ENCODE measurements at places on chromosomes 3 and 15.
A peak's percentile ranks its signal among the peaks of the same experiment; 100 is the strongest.

GRCh38 chr15:42077689-42078088, 16.7 kb downstream of the PLA2G4D start:
- no peak for DNase-seq

GRCh38 chr15:60528530-60528929, 49.6 kb upstream of the ICE2 start:
- no peak for DNase-seq

GRCh38 chr3:186340204-186340603, 21.8 kb downstream of the DGKG start:
- DNase-seq: no peak

- DNase-seq: peak; percentile 51
Measured at GRCh38 chr3:189160519-189161309, 11.1 kb upstream of the TPRG1 start.

DNA sequence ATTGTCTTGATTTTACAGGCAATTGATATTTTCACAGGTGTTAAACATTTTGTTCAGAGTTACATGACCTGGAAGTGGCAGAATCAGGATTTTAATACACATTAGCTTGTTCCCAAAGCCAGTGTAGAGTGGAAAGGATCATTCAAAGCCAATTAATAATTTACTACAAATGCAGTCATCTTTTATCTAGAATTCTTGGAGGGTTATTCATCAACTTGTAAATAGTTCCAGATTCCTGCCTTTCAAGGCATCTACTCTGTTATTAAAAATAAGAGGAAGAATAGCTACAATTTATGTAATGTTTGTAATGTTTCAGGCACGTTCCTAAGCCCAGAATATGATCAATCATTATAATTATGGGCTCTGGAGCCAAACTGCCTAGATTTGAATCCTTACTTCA, 358.5 kb downstream of the ZNF385D start:
- no peak for DNase-seq

GRCh38 chr3:78820542-78820941, 947.3 kb downstream of the ROBO1 start:
- no peak for DNase-seq

DNA sequence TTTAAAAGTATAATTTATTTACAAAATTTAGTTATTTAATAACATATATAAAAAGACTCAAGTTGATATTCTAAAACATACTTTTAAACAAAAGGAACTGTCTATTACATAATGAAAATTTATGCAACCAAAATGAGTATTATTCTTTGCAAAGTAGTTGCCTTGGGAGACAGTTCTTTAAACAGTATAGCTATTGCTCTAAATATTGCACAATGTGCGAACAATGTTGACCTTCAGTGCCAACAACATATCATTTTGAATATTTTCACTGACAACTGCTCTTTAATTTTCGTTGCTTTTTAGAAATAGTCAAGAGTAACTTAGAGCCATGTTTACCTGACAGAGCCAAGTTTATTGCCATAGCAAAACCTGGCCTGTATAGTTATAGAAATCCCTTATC, 124.9 kb downstream of the ZBTB20 start:
- no peak for DNase-seq

DNA sequence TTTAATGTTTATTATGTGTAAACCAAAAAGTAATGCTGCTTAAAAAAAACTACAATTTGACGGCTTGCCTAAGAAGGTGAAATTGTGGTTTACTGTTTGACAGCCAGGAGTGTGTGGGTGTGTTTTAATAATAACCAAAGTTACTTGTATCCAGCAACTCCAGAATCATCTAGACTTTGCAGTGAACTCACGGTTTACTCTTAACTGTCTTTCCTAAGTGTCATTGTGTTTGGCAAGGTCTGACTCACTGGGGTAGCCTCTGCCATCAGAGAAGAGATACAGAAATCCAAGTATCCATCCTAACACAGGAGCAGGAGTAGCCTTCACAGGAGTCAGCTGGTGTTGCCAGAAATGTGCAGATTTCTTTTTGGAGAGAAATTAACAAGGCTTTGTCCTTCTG, 151.1 kb downstream of the CTNNB1 start:
- DNase-seq: no peak

DNA sequence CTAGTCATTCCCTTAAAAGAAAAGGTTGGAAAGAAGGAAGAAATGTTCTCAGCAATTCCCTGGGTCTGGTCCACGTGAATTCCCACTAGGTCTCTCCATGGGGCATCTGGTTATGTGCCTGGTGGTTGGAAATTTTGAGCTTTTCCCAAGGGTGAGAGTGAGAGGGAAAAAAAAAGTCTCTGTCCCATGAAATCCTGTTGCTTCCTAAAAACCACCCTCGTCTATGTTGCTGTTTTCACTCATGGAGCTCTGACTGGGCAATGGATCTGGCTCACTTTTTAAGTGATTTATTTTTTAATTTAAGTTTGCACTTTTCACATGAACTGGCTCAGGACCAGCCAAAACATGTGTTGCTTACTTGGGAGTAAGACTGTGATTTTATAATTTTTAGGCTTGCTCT, 190.1 kb downstream of the CHST2 start:
- DNase-seq: no peak

DNA sequence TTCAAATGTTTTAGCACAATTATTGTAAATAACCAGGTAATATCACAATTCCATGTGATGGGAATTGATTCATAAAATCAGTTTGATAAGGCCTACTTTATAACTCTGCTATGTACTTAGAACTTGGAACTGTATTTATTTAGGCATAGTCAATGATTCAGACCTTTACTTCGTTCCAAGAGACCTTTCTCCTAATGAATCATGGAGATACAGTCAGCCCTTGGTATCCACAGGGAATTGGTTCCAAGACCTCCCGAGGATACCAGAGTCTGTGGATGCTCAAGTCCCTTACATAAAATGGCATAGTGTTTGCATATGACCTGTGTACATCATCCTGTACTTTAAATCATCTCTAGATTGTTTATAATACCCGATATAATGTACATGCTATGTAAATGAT, 60.8 kb upstream of the UMPS start:
- DNase-seq: no peak

DNA sequence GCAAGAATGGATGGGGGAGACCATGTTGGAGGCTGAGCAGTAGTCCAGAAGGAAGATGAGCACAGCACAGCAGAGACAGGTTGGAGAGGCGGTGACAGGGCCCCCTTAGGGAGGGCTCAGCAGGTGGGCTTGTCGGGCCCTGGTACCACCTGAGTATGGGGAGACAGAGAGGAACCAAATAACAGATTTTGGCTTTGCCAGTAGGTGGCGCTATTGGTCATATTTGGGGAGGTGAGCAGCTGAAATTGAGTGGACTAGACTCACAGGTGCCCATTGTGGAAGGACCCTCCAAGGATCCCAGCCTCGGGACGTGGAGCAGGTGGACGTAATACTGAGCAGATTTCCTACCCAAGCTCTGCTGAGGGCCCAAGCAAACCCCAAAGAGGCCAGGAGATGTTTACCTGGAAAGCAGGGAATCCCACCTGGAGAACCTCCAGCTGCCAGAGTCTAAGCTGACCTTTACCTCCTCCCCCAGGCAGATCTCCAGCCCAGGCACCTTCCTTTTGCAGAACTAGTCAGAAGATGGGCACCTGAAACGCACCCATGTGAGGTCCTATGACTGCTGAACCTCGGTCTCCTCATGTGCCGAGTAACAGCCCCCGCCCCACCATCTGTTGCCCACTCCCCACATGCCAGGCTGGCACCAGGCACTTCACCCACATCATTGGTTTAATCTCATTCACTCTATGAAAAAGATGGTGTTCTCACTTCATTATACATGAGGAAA, 24.6 kb upstream of the CORO2B start:
- DNase-seq: peak; percentile 64

- DNase-seq: no peak
Measured at GRCh38 chr3:67979342-67979741, 324.9 kb upstream of the SUCLG2 start.

GRCh38 chr3:157201648-157202278, 41.8 kb upstream of the CCNL1 start:
- DNase-seq: peak; percentile 68

DNA sequence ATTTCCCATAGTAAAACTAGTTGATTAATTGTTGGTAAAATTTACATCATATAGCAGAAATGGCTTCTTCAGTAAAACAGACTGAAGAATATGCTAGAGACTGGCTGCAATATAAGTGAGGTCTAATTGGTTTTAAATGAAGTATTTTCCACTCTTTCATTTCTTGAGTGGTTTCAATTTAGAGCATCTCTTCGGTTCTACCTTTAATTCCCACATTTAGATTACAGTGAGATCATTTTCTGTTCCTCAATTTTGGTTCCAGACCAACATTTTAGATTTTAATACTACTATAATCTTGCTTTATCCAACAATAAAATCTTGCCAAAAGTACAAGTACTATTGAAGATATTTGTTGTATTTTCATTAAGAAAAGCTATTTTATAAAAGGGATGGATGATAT, 1.0 kb upstream of the LRCH3 start:
- DNase-seq: no peak

GRCh38 chr3:13081603-13082360, 8.6 kb upstream of the IQSEC1 start:
- DNase-seq: no peak

DNA sequence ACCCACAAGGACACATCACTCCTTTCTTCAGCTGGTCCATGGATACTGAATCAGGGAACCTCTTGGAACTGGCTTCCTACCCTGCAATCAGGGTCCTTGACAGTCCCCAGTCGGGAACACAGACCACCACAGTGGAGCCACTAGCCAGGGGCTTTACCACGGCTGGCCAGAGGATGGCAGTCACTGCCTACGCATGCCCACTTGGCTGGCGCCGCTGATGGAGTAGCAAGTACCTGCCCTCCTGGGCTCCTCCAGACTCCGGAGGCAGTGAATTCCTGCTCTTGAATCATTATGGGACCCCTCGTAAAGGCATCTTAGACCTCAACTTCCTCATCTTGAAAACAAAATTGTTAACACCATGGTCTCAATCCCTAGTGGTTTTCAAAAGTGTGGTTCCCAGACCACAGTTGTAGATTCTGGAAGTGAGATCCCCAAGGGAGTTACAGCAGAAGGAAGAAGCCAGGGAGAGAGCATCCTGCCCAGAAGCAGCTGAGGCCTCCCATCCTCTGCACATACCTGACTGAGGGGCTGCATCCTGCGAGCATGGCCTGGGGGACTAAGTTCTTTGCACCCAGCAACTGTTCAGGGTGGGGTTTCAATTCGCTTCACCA, 9.1 kb upstream of the SKIC8 start:
- peak; percentile 63 for DNase-seq

GRCh38 chr15:90903733-90904536, 833 bp downstream of the MAN2A2 start:
- DNase-seq: peak; percentile 75

- no peak for DNase-seq
Measured at GRCh38 chr3:47464588-47464987, 11.2 kb downstream of the SCAP start.

DNA sequence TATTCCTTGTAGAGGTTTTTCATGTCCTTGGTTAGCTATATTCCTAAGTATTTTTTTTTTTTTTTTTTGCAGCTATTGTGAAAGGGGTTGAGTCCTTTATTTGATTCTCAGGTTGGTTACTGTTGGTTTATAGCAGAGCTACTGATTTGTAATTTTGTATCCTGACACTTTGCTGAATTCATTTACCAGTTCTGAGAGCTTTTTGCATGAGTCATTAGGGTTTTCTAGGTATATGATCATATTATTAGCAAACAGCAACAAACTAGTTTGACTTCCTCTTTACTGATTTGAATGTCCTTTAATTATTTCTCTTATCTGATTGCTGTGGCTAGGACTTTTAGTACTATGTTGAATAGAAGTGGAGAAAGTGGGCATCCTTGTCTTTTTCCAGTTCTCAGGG, 737.4 kb downstream of the ZNF385D start:
- DNase-seq: no peak

GRCh38 chr3:71070497-71071463, 512.7 kb downstream of the FOXP1 start:
- no peak for DNase-seq

- DNase-seq: no peak
Measured at GRCh38 chr15:86445579-86446252, 366.0 kb downstream of the AGBL1 start.

DNA sequence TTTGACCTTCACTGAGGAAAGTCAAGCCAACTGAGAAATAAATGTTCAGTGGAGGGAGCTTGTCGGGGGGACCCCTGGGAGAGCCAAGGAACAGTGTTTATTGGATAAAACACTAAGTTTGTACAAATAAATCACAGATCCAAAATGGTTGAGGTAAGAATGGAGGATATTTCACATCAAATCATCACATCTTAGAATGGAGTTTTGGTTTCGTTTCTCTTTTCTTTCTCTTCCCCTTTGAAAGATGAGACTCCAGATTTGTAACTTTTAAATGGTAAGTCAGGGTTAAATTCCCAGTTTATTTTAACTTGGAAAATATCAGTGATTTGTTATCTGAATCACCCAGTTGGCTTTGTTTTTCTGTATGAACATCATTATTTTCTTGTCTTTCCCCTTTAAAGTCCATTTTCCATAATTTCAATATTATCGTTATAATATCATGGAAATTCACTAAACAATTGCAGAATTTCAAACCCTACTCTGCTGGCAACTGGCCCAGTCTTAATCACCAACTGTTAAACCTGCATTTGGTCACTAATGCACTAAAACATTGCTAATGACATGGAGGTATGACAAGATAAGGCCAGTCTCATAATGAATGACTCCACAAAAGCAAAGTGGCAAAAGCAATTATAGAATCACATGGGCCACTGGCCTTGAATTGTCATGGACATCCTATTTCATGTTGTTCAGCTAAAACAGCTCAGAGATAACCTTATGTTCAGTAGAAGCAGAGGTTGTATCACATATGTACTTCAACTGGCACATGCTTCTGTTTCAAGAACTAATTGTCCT, 295.1 kb downstream of the SHOX2 start:
- no peak for DNase-seq

DNA sequence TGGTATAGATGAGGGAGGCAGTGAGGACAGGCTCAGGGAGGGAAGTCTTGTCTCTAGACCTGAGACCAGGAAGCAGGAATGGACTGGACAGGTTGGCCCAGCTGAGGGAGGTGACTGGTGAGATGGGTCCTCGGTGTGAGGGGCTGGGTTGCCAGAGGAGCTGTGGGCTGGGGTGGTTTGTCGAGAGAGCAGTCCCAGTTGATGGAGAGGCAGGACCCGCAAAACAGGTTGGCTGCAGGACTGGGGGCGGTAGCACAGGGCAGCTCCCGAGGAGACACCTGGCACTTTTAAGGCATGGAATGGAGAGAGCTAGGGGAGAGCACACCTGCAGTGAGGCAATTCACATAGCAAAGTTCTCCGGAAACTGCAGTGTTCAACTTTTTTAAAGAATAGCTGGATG, 14.7 kb downstream of the IGF1R start:
- no peak for DNase-seq

DNA sequence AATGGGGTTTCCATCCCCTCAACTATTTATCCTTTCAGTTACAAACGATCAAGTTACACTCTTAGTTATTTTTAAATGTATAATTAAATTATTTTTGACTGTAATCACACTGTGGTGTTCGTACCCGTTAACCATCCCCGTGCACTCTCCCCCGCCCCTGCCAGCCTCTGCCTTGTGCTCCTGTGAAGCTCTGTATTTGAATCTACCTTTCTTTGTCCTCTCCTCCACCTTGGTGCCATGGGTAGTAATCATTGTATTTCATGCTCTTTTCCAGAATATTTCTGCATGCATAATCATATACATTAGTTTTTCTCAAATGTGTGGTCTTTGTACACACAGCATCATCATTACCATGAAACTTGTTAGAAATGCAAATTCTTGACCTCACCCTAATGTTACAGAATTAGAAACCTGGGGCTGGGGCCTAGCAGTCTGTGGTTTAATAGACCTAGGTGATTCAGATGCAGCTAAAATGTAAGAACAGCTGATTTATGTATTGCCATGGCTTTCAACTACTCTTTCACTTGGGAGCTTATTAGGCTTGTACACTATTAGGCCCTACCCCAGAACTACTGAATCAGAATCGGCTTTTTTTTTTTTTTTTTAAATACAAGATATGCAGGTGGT, 91.5 kb downstream of the STT3B start:
- DNase-seq: no peak
